Activated CD4-positive, alpha-beta T cell treated with anti-CD3 and anti-CD28 coated beads, Interleukin-2, amount 50 U/mL, for 1 hour (primary cell): ENCODE measurements at places on chromosomes 5 and 9.

DNA sequence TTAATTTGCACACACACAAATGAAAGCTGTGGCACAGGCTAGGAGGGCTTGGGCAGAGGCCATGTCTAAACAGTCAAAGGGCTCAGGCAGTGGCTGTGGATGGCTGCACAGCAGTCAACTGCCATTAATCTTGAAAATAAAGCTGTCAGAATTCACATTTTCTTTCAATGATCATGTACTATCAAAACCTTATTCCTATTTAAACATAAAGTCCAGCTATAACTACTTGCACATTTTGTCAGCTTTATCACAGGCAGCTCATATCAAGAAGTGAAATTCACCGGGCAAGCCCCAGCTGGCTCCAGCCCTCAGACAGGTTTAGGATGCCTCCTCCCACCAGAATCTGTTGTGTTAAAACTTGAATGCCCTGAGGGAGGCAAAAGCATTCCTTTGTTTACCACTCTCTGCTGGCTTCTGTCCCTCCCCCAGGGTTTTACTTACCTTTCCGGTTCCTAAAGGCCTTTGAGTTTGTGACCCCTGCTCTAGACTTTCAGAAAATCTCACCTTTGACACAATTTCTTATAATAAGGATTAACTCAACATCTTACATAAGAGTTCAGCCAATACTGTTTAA is 54.9 kb upstream of the GRAMD2B start:
- no peak for DNase-seq

GRCh38 chr5:76805821-76806505 is 12.9 kb upstream of the F2RL1 start:
- DNase-seq: no peak

GRCh38 chr9:136567651-136568287 is 21.9 kb upstream of the NOTCH1 start:
- DNase-seq: no peak

DNA sequence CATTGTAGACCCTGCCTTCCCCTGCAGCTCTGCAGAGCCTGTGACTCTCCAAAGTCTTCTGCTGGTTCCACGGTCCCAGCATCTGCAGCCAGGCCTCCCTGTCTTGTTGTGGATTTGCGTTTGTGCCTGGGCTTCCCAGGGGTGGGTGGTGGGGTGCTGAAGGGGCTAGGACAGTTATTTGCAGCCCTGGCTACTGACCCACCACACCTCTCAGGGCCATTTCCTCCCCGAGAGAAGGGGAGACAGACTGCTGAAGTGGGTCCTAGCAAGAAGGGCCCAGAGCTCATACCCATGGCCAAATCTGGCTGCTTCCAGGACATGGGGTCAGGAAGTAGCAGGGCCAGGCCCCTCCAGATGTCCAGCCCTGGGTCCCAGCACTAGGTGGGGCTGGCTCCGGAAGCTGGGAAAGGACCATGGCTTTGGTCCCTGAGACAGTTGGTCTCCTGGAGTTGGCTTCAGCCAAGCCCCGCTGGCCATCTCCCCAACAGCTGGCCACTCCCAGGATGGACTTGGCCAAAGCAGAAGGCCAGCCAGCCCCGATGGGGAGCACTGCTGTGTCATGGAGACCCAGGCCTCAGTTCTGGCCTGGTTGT is 26.3 kb downstream of the GSN start:
- no peak for DNase-seq

GRCh38 chr5:105754056-105754455 is 1916.7 kb downstream of the EFNA5 start:
- no peak for DNase-seq

GRCh38 chr9:129918296-129918950 is 83.2 kb downstream of the USP20 start:
- no peak for DNase-seq

- DNase-seq: no peak
These were observed 174.3 kb downstream of the TRPM3 start for GRCh38 chr9:70947086-70947485.

- DNase-seq: no peak
These were observed 199.6 kb downstream of the DCP2 start for GRCh38 chr5:113176196-113176595.

DNA sequence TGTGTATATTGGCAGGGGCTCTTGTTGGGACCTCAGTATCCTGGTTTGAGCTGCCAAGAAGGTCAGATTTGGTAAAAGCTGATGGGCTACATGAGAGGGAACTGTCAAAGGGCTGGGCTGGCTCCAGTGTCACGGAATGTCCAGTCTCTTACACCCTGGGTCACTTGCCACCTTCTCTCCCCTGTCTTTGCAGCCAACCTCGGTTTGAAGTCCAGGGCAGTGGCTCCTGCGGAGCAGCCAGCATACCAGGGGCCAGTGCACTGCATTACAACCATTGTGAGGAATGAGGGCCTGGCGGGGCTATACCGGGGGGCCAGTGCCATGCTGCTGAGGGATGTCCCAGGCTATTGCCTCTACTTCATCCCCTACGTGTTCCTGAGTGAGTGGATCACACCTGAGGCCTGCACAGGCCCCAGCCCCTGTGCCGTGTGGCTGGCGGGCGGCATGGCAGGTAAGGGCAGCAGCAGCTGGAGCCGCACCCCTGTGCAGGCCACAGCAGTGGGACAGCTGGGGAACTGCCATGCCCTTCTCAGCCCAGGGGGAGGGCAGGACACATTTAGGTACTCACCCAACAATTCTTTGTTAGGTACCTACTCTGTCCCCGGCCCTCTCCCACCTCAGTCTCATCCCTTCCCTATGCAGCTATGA is 24.2 kb downstream of the IL9 start:
- DNase-seq: no peak

DNA sequence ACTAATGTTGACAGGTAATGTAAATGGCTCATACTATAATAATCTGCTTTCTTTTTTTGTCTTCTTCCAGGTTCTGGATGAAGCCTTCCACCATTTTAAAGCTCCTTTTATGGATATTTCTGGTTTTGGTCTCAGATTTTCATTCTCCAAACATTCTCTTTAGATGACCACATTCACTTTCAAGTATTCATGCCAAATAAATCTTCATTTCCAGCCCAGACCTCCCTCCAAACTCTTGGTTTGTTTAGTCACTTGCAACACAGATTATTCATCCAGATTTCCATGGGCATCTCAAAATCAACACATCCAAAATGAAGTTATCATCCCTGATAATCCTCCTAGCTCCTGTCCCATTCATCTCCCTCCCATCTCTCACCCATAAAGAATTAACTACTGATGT is 40.3 kb upstream of the SVEP1 start:
- no peak for DNase-seq

GRCh38 chr5:68428231-68428811 is 212.8 kb downstream of the PIK3R1 start:
- DNase-seq: no peak

- DNase-seq: no peak
These were observed 10.0 kb upstream of the SHISAL2B start for GRCh38 chr5:64680289-64680688.

DNA sequence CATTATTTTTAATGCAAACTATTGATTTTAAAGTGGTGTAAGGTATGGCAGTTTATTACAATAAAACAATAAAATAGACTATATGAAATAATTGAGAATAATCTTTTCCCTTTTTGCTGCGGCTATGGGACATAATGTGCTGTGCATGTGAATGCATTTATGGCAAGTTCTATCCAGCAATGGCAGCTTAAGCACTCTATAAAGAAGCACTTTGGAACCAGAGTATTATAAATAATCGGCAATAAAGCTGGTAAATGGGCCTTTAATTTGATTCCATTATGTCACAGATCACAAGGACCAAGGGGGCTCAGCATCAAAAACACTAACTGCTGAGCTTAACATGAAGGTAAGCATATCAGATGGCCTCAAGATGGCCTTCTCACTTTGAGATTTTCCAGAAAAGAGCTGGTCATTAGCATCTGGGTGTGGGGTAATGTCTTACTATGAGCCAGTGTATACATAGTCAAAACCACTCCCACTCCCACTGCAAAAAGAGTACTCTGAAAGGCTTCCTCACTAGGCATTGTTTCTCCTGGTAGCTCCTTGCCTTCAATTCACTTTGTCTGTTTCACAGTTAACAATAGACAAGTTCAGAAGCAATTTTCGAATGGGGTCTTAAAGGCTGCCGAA is 97.1 kb upstream of the ASTN2 start:
- DNase-seq: no peak
